Cardiac ventricle fibroblast (primary cell): ENCODE measurements at places on chromosomes 12 and 14. TPM values are rescaled to one million over a fixed set of nuclear protein-coding genes. Genes with fewer than 3 reads are reported as not detected.

The EXD2 gene
- total RNA-seq: 12.4 and 15.9 TPM in 2 replicates

The CLEC2A gene
- total RNA-seq: not detected in 2 replicates

The OR6J1 gene
- total RNA-seq: not detected in 2 replicates

The LBHD2 gene
- total RNA-seq: not detected in 2 replicates

The ACTR10 gene
- total RNA-seq: 43.9 and 68.3 TPM in 2 replicates

The KRT5 gene
- total RNA-seq: 0.78 and 1.4 TPM in 2 replicates

The IRAK4 gene
- total RNA-seq: 10.8 and 13.2 TPM in 2 replicates

The SP7 gene
- total RNA-seq: not detected in 2 replicates

The EIF2S1 gene
- 60.4 and 75.2 TPM in 2 replicates for total RNA-seq

The RNF34 gene
- total RNA-seq: 20.0 and 28.8 TPM in 2 replicates

The UBR7 gene
- 17.0 and 23.8 TPM in 2 replicates for total RNA-seq

The GLS2 gene
- not detected in 2 replicates for total RNA-seq

The HCAR3 gene
- not detected in 2 replicates for total RNA-seq

The SIRT4 gene
- 0.50 and 2.6 TPM in 2 replicates for total RNA-seq

The TMEM233 gene
- 0.49 and 0.62 TPM in 2 replicates for total RNA-seq

The CACNB3 gene
- 12.8 and 20.7 TPM in 2 replicates for total RNA-seq

The TAMALIN gene
- total RNA-seq: 16.6 and 19.0 TPM in 2 replicates

The LRTM2 gene
- not detected in 2 replicates for total RNA-seq

The KRT6C gene
- not detected in 2 replicates for total RNA-seq

The ANO2 gene
- 0.05 and 0.25 TPM in 2 replicates for total RNA-seq

The TSPAN11 gene
- 0.44 and 2.1 TPM in 2 replicates for total RNA-seq

The NID2 gene
- 852 and 1,009 TPM in 2 replicates for total RNA-seq

The NRXN3 gene
- total RNA-seq: 0.12 and 0.34 TPM in 2 replicates

The DNAJC22 gene
- total RNA-seq: 0.81 TPM in 1 of 2 replicates, not detected in the other

The WASHC3 gene
- 65.0 and 68.6 TPM in 2 replicates for total RNA-seq

The ACSS3 gene
- 10.2 and 12.1 TPM in 2 replicates for total RNA-seq

The BMP4 gene
- total RNA-seq: 12.3 and 15.2 TPM in 2 replicates

The EML1 gene
- total RNA-seq: 19.1 and 21.5 TPM in 2 replicates

The ANG gene
- total RNA-seq: 24.5 and 37.8 TPM in 2 replicates

The RTL1 gene
- total RNA-seq: not detected in 2 replicates

The ERP29 gene
- total RNA-seq: 56.0 and 58.0 TPM in 2 replicates

The TCL1B gene
- not detected in 2 replicates for total RNA-seq

The USP44 gene
- total RNA-seq: under 0.01 TPM in 1 of 2 replicates, not detected in the other

The CARMIL3 gene
- total RNA-seq: not detected in 2 replicates

The IQSEC3 gene
- 0.44 TPM in 2 replicates for total RNA-seq

The PLEKHA5 gene
- total RNA-seq: 22.6 and 23.5 TPM in 2 replicates

The C12orf50 gene
- total RNA-seq: not detected in 2 replicates

The JPH4 gene
- total RNA-seq: not detected in 2 replicates

The PLD4 gene
- 0.05 TPM in 1 of 2 replicates, not detected in the other for total RNA-seq
